ENCODE measurements at places on chromosomes 12 and 14. TPM values are rescaled to one million over a fixed set of nuclear protein-coding genes. Genes with fewer than 3 reads are reported as not detected.

Gene GALNT4
- 6.5 TPM for total RNA-seq

Gene ELK3
- 10.7 TPM for total RNA-seq

Gene APOF
- not detected for total RNA-seq

DNA sequence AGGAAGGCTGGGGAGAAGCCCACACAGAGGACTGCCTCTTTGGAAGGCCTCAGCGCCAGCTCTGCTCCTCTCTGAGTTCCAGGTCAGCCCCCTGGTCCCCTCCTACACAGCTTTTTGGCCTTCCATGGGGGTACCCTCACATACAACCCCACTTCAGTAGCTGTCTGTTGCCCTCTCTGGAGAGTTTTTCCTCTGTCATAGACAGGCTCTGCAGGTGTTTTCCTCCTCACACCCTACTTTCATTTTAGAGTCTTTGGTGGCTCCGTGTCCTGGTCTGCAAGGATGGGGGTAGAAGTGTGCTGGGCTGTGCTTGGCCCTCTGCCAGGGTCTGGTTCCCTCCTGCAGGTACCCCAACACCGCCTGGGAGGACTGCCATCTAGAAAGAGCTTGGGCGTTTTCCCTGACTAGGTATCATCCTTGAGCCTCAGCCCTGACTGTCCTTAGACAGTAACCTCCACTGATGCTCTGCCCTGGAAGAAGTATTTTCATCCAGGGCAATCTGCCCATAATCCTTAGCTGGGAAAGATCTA, 15.1 kb downstream of the ZDHHC22 start:
- no peak for DNase-seq

DNA sequence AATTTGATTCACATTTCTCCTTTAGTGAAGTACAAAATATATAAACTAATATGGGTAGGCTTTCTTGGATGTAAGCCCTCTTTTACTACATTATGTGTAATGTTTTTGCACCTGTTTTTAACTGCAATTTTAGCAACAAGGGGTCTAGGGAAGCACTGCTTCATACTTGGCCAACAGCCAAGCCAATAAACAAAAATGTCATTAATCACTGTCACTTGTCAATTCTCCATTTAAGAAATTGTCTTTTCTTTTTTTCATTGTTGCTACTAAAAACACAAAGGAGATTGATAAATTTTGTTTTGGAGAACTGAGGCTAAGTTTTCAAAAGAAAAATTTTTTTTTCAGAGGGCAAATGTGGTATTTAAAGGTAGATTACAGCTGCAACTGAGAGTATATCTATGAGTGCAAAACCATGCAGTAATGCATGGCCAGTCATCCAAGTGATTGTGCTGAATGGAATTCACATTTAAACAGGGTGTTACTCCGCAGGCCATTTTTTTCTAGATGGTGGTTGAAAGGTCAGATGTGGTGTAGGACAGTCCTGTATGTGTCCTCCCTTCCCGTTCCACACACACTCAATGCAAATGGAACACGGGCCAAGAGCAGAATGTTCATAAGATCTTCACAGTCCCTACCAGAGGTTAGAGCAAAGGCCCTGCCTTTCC, 503.0 kb upstream of the LMO3 start:
- no peak for DNase-seq

DNA sequence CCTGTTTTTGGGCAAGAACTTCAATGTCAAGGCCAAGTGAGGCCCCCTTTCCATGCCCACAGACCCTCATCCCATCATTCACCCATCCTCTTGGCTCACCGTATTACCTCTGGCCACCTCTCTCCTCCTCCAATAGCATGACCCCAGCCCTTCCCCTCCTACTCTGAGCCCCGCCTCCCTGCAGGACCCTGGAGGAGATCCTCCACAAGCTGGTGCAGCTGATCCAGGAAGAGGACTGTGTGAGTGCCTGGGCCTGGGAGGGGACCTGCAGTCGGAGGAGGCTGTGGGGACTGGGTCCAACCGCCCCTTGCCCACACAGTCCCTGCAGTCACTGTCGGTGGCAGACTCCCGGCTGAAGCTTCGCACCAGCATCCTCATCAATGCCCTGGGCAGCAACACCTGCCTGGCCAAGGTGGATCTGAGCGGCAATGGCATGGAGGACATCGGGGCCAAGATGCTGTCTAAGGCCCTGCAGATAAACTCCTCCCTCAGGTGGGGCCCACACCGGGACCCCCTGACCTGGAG, 7.2 kb downstream of the CARMIL3 start:
- DNase-seq = no peak

DNA sequence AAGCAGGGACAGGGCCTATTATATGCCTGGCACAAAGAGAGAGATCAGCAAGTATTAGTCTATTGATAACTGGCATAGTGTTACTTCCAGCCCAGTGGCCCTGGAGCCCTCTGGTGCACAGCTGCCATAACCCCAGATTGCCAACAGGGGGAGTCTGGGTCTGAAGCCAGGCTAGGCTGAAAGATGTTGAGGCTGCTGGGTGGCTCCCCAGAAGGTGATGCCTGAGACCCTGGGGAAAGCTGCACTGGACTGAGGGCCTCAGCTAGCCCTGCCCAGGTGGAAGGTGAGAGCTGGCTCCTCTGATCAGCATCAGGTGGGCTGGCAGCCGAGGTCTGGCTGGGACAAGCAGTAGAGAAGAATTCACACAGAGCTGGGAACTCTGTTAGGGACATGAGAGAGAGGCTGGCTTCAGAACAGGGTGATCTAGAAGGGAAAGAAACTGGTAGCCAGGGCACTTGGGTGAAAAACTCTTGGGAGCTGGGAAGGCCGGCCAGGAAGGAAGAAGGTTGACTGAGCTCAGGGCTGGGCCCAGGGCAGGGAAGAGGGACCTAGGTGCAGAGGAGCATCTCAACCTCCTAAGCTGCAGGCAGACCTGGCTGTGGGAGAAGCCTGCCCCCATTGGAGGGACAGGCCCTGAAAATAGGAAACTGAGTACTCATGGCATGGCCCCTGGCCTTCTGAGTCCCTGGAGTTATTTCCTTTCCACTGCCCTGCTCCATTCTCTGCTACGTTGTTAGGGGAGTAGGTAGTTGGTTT, 3.9 kb downstream of the GZMH start:
- DNase-seq = peak; percentile 75

- no peak for DNase-seq
Measured at GRCh38 chr12:127130506-127131124, 1136.4 kb upstream of the TMEM132C start.

GRCh38 chr14:76998910-76999309, 29.6 kb downstream of the IRF2BPL start:
- DNase-seq = no peak

DNA sequence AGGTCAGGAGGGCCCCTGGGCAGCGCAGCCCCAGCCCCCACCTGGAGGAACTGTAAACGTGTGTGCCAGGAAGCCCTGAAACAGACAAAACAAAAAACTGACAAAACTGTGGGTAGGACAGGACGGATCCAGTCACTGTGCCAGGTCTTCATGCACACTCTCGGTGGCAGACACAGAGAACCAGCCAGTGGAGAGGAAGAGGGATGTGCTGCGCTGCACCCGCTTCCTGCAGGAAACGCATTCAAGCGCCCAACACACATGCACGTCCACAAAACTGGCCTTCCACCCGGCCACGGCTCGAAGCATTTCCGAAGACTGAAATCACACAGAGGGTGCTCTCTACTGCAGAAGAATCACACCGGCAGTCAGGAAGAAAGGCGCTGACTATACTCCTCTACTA, 16.9 kb downstream of the BRF1 start:
- DNase-seq = no peak

- DNase-seq = no peak
Measured at GRCh38 chr14:104141621-104142091, 3.3 kb downstream of the KIF26A start.

DNA sequence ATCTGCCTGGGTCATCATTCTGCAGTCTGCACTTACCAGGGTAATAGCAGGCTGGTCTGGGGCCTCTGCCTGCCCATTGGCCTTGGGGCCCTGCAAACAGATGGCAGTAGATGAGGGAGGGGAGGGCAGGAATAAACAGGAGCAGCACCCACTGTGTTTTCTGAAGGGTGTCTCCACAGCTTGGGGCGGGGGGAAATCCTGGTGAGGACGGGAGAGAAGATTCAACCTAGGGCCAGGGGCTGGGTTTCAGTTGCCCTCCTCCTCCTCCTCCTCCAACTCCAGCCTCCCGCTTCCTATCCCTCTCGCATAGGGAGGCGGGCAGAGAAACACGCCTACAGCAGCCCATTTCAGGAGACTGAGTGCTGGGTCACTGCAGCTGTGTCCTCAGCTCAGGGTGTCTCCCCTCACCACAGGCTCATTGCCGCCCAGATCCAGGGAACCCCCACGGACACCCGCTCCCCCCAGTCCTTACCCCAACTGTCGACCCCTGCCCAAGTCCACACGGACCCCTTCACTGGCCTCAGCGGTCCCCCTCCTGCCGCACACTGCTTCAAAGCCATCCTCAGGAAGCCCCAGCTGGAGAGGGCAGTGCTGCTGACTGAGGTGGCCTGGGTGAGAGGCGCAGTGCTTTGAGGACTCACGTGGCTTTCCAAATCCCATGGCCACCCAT, 9.1 kb upstream of the KRT80 start:
- no peak for DNase-seq

GRCh38 chr12:65965358-65965757, 141.1 kb downstream of the HMGA2 start:
- no peak for DNase-seq

DNA sequence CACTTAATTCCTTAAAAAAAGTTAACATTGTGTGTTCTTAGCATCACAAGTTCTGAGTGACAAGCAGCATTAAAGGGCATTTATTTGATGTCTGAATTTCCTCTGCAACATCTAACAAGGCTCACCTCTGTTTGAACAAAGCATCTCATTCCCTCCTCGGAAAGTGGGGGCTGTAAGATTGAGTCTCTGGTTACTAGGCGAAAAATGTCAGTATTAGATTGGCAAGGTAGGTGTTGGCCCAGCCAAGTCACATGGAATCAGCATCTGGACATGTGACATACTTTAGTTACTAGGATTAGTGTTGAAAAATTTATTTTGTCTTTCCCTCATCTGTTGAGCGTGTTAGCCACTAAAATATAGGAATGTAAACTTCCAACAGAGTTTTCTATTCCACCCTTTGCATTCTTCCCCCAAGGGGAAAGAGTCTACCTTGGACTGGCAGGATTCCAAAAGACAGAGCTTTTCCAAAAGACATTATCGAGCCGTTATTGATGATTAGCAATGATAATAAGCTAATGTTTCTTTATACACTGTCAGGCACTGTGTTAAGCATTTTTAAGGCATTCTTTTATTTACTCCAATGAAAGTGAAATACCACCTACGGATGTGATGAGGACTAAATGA, 194.9 kb upstream of the BTG1 start:
- no peak for DNase-seq

GRCh38 chr14:60510951-60511599, 2.1 kb downstream of the SIX6 start:
- DNase-seq = no peak

GRCh38 chr14:64880221-64881121, 764 bp upstream of the SPTB start:
- DNase-seq = no peak

GRCh38 chr12:20969766-20970165, 159.3 kb downstream of the SLCO1B3 start:
- no peak for DNase-seq
